Suprapubic skin (tissue), 4 donors: ENCODE measurements at places on chromosomes 12 and 14. TPM values are rescaled to one million over a fixed set of nuclear protein-coding genes. Genes with fewer than 3 reads are reported as not detected.
A peak's percentile ranks its signal among the peaks of the same experiment; 100 is the strongest.

GRCh38 chr12:7501031-7501588, 2.5 kb downstream of the CD163 start:
- DNase-seq = no peak
- no peaks in the 10 kb centered on the region for H3K27me3 ChIP-seq
- H3K27ac ChIP-seq = no peak overlapping the region
- peak overlapping the region; percentile 10 for H3K4me3 ChIP-seq
- H3K4me1 ChIP-seq = no peaks in the 10 kb centered on the region
- no peaks in the 10 kb centered on the region for H3K36me3 ChIP-seq

DNA sequence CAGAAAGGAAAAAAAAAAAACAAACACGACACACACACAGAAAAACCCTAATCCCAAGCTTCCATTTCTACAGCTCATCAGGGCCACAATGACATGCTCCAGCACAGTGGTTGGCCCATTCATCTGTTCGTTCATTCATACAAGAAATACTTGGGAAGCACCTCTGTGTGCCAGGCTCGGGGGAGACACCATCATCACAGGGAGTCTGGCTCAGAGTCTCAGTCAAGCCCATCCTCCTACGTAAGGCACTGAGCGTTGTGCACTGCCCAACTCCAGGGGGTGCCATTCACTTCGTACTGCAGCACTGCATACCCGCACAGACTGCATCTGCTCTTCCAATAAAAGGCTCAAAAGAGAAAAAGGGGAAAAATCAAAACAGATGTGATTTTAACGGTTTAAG, 15.3 kb downstream of the VPS37B start:
- DNase-seq = no peak
- H3K4me1 ChIP-seq = peaks cover 41% of the 10 kb centered on the region
- no peak overlapping the region for H3K27ac ChIP-seq
- no peak overlapping the region for H3K4me3 ChIP-seq

DNA sequence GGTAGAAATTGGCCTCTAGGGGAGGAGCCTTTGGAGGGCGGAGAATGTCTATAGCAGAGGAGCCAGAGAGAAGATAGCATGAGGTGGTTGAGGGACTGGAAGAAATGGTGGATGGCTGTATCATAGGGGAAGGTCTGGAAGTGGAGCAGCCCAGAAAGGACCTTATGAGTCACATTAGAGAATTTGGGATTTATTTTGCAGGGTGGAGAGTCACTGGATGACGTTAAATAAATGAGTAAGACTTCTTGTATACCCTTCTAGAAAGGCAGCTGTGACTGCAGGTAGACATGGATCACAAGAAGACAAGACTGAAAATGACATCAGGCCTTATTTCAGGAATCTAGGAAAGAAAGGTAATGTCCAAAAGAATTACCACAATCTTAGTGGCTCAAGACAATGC, 208.2 kb upstream of the TMTC1 start:
- no peak overlapping the region for H3K27ac ChIP-seq
- no peak for DNase-seq
- no peak overlapping the region for H3K4me3 ChIP-seq
- no peaks in the 10 kb centered on the region for H3K4me1 ChIP-seq
- H3K36me3 ChIP-seq = no peaks in the 10 kb centered on the region
- H3K27me3 ChIP-seq = no peaks in the 10 kb centered on the region

GRCh38 chr14:101506926-101507835, 54.1 kb upstream of the DIO3 start:
- peaks cover 12% of the 10 kb centered on the region for H3K4me1 ChIP-seq
- peaks cover 12% of the 10 kb centered on the region for H3K27me3 ChIP-seq
- peak; percentile 80 for DNase-seq
- no peaks in the 10 kb centered on the region for H3K36me3 ChIP-seq
- H3K4me3 ChIP-seq = no peak overlapping the region
- H3K27ac ChIP-seq = peak overlapping the region; percentile 60

- no peak overlapping the region for H3K27ac ChIP-seq
- no peaks in the 10 kb centered on the region for H3K27me3 ChIP-seq
- no peak for DNase-seq
- H3K4me1 ChIP-seq = peaks cover 34% of the 10 kb centered on the region
- no peaks in the 10 kb centered on the region for H3K36me3 ChIP-seq
Measured at GRCh38 chr12:123242116-123242904, 9.1 kb downstream of the MTRFR start.

- peak; percentile 77 for DNase-seq
- H3K4me1 ChIP-seq = peaks cover 88% of the 10 kb centered on the region
- no peaks in the 10 kb centered on the region for H3K36me3 ChIP-seq
Measured at GRCh38 chr12:6375269-6376078, at the start of gene SCNN1A. TSS of gene SCNN1A (minus strand) at chr12:6375563. CDS start at chr12:6374783, 780 bp downstream.

DNA sequence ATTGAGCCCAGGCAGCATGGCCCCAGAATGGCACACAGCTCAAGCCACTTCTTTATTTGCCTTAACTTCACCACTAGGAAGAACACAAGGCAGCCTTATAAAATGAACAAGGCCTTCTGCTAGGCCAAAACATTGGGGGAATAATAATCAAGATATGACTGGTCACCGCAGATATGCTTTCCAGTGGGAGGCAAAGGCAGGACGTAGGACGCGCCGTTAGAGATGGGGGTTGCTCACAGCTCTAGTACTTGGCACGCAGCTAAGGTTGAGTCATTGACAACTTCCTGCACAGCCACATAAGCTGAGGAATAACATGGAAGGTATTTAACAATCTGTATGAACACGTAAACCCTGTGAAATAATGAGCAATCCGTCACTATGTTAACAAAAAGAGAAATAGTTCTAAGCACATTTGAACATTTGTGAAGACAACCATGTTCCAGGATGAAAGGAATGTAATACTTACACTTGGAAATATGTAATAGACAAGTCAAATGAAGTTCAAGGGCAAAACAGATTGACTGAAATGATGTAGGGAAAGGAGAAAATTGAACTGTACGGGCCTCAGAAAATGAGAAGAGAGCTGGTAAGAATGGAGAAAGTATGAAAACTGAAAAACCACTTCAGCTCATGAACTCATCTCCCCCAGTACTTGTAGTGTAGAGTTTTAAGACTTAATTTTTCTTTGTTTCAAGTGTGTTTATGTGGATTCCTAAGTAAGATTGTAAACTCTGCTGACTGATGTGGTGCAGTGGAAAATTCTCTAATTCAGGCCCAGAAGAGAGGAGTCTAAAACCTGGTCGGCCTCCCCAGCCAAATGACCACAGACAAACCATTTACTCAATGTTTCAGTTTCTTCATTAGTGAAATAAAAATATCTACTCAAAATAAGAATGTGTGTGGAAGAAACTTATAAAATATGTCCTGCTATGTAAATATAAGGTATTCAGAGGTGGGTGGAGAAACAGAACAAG, 59.3 kb upstream of the CCDC91 start:
- DNase-seq = no peak
- H3K27ac ChIP-seq = no peak overlapping the region
- no peaks in the 10 kb centered on the region for H3K4me1 ChIP-seq
- no peak overlapping the region for H3K4me3 ChIP-seq

DNA sequence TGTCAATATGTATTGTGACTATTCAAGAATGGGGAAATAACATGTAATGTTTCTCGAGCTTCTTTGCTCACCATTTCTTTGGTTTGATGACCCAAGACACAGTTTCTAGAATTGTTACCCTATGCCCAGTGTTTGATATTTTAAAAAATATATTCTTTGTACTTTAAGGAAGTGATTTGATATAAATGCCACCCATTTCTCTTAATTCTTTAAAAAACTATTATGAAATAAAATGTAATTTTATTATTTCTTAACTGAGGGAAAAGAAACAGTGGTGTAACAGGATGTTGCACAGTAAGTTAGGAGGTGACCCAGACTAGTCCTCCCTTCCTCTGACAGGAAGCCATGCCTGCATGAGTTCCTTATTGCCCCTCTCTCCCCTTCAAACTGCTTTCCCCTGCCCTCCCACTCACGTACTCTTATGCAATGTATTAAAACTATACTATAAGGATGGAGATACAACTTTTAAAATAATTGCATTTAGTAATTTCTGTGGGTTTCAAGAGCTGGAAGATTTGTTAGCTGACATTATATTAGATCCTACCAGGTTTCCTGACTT, 279.4 kb downstream of the TMTC2 start:
- H3K27ac ChIP-seq = no peak overlapping the region
- H3K27me3 ChIP-seq = no peaks in the 10 kb centered on the region

- H3K4me3 ChIP-seq = no peak overlapping the region
- DNase-seq = no peak
Measured at GRCh38 chr12:111130336-111130735, 210.0 kb upstream of the MYL2 start.

GRCh38 chr12:52258335-52258901, 16.0 kb upstream of the KRT86 start:
- H3K27me3 ChIP-seq = peaks cover 55% of the 10 kb centered on the region
- H3K36me3 ChIP-seq = no peaks in the 10 kb centered on the region
- peak overlapping the region; percentile 36 for H3K4me3 ChIP-seq

DNA sequence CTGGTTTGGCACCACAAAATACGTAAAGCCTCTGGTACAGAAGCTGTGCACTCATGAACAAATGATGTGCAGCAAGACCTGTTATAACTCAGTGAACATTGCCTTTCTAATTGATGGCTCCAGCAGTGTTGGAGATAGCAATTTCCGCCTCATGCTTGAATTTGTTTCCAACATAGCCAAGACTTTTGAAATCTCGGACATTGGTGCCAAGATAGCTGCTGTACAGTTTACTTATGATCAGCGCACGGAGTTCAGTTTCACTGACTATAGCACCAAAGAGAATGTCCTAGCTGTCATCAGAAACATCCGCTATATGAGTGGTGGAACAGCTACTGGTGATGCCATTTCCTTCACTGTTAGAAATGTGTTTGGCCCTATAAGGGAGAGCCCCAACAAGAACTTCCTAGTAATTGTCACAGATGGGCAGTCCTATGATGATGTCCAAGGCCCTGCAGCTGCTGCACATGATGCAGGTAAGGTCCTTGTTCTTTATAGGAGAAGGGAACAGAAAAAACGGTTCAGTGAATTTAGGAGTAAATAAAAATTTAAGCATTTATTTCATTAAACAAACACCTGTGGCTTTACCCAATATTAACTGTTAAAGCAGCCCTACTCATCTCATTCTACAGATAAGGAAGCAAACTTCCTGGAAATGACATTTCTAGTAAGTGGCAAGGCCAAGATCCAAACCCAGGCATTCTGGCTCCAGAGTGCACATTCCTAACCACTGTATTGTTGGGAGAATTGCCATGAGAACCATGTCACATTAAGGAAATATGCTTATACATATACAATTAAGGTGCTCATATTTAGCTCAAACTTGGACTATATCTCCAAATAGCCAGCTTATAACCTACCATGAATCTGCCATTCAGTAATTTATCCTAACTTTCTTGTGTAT, 11.7 kb downstream of the COCH start:
- H3K4me3 ChIP-seq = no peak overlapping the region
- no peak for DNase-seq
- no peaks in the 10 kb centered on the region for H3K4me1 ChIP-seq
- no peak overlapping the region for H3K27ac ChIP-seq
- H3K36me3 ChIP-seq = no peaks in the 10 kb centered on the region
- no peaks in the 10 kb centered on the region for H3K27me3 ChIP-seq

GRCh38 chr12:12349711-12350665, at the start of gene MANSC1:
TSS of gene MANSC1 (minus strand) at chr12:12350242. CDS start at chr12:12343314, 6,928 bp downstream.
- H3K4me3 ChIP-seq = peak within 1 kb of the TSS; percentile 81
- H3K27ac ChIP-seq = peak within 1 kb of the TSS; percentile 88
- H3K4me1 ChIP-seq = peaks cover 21% of the 10 kb centered on the region
- H3K27me3 ChIP-seq = no peaks in the 10 kb centered on the region
- peak; percentile 87 for DNase-seq

DNA sequence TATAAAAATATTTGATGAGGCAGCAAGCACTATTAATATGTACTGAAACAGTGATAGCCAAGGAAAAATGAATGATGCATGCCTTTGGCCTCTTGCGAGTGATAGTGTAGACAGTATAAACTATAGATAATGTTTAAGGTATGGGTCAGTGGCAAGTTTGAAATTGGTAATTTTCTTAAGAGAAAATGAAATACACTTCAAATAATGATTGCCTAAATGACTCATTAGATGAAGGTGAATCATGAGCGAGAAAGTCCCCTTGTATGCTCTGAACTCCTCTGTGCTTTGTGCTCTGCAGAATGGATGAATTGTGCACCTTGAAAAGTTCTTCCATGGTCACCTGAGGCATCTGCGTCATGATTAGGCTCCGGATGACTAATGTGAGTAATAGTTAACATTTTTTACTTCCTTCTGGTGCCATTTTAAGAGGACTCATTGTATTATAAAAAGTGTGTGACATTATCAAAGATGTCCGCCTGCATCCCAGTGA, 84.9 kb upstream of the RTL1 start:
- H3K27ac ChIP-seq = no peak overlapping the region
- H3K27me3 ChIP-seq = no peaks in the 10 kb centered on the region
- no peaks in the 10 kb centered on the region for H3K36me3 ChIP-seq
- no peaks in the 10 kb centered on the region for H3K4me1 ChIP-seq
- no peak overlapping the region for H3K4me3 ChIP-seq
- DNase-seq = no peak

GRCh38 chr14:74955229-74956026, at the start of gene PGF:
TSS of gene PGF (minus strand) at chr14:74955597. CDS start at chr14:74955242, 355 bp downstream.
- H3K4me1 ChIP-seq = peaks cover 42% of the 10 kb centered on the region
- H3K27ac ChIP-seq = no peak within 1 kb of the TSS
- peak within 1 kb of the TSS; percentile 68 for H3K4me3 ChIP-seq

- H3K27me3 ChIP-seq = no peaks in the 10 kb centered on the region
- H3K4me1 ChIP-seq = no peaks in the 10 kb centered on the region
- H3K4me3 ChIP-seq = no peak overlapping the region
- DNase-seq = no peak
Measured at GRCh38 chr12:88448337-88448915, 131.8 kb downstream of the KITLG start.

DNA sequence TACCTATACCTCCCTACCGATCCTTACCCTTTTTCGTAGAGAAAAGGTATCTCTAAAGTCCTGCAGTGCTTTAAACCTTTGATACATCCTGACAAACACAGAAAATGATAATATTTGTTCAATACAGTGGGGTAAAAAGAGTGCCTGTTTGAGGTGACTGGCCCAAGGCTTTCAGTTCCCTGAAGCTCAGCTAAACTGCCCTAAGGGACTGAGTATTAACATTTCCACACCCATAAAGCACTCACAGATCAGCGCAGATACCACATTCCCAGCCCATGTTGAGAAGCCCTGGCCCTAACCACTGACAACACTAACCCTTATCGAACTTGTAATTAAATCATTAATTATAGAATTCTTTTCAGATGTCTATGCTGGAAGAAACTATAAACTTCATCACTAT, 108.7 kb downstream of the DIP2B start:
- no peak for DNase-seq
- H3K27ac ChIP-seq = peak overlapping the region; percentile 80
- no peaks in the 10 kb centered on the region for H3K36me3 ChIP-seq
- peaks cover 69% of the 10 kb centered on the region for H3K4me1 ChIP-seq
- H3K27me3 ChIP-seq = no peaks in the 10 kb centered on the region

- no peak overlapping the region for H3K4me3 ChIP-seq
- no peaks in the 10 kb centered on the region for H3K36me3 ChIP-seq
- no peak for DNase-seq
- H3K4me1 ChIP-seq = no peaks in the 10 kb centered on the region
- H3K27me3 ChIP-seq = peaks cover 30% of the 10 kb centered on the region
Measured at GRCh38 chr12:4420138-4420670, 25.4 kb downstream of the FGF6 start.

CPNE6 gene
- total RNA-seq = not detected

ITPR2 gene
- total RNA-seq = 72.3 TPM

GLIPR1L2 gene
- 2.5 TPM for total RNA-seq
